ENCODE measurements at places on chromosomes 3 and 15.

DNA sequence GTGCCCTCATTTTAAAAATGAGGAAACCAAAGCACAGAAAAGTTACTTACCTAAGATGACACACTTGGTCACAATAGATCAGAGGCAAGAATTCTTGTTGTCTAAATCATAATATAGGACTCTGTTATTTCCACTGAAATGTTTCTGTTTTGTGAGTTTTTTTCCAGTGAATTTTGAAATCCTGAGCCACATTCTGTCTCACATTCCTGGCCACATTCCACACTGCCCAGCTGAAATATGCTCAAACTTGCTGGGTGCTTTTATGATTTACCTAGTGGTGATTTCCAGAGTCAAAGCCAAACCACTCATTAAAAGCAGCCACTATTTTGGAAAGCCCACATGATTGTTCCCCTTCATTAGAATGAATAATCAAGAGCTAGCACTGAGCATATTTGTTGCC, 82.3 kb upstream of the NPHP3 start:
- no peak for DNase-seq

DNA sequence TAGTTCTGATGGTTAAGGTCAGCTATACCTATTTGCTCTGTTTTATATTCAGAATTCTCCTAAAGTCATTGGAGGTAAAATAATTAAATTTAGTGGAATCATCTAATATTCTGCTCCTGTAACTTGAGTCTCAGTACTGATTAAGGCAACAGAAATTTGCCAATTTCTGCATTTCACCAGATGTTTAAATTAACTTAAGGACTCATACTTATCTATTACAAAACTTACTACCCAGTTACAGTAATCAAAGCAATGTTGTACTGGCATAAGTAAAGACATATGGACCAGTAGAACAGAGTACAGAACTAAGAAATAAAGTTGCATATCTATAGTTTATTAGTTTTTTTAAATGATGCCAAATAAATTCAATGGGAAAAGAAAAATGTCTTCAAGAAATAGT, 1043.8 kb downstream of the OTOL1 start:
- DNase-seq, result no peak

DNA sequence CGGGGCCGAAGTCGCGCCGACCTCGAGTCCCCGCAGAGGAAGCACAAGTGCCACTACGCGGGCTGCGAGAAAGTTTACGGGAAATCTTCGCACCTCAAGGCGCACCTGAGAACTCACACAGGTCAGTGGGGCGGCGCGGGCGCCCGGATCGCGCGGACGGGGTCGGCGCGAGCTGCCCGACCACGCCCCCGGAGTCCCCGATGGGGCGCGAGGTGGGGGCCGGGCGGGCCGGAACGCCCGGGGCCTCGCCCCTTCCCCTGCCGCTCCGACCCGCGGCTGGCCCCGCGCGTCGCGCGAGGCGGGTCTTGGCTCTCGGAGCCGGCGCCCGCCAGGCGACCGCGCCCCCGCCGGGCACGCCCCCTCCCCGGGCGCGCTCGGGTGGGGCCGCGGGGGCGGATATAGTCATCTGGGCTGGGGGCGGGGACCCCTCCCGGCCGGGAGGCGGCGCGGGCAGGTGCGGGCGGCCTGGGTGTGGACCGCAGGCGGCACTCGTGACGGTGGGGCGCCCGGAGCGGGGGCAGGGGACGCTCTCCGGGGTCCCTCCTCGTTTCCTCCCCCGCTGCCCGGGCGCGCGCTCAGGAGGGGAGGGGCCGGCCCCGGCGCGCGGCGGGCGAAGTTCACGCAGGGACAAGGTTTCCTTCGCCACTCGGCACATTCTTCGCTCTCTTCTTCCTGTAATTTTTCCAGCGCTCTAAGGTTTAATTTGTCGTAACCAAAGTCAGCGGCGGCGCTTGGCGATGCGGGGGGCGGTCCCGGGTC, 1.2 kb downstream of the KLF13 start:
- DNase-seq, result no peak

- no peak for DNase-seq
These were observed 2.7 kb downstream of the UPK1B start for GRCh38 chr3:119175872-119176756.

DNA sequence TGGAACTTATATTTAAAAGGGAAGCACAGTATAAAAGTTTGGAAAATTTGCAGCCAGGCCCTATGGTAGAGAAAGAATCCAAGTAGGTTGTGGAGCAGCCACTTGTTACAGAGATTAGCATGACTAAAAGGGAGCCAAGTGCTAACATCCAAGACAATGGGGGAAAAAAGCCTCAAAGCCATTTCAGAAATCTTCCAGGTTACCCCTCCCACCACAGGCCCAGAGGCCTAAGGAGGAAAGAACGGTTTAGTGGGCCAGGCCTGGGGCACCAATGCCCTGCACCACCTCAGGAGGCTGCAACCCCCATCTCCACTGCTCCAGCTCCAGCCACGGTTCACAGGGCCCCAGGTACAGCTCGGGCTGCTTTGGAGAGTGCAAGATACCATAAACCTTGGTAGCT, 69.9 kb downstream of the IGF2BP2 start:
- no peak for DNase-seq

DNA sequence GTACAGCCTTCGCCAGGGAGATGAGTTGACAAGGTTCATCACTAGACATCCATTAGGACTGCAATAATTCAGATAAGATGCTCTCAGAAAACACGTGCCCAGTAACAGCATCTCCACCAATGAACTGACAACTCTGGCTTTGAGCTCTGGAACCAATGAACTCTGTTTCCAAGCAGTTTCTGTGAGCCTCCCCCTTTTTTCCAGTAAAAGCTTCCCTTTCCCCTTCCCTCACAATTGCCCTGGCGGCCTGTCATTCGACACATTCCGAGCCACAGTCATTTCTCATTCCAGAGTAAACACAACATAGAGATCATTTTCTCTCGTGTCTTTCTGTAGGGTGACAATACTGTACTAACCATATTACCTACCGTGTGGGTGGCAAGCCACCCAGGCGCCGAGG, 3.6 kb downstream of the PLA2G4D start:
- no peak for DNase-seq

DNA sequence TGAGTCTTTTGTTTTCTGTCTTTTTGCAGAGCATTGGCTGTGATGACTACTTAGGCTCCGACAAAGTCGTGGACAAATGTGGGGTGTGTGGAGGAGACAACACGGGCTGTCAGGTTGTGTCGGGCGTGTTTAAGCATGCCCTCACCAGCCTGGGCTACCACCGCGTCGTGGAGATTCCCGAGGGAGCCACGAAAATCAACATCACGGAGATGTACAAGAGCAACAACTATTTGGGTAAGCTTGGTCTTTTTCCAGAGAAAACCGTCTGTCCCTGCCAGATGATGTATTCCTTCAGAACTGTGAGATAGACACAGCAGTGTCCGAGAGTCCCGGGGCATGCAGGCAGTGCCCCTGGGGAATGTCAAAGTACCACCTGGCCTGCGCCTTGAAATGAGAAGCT, 149.9 kb upstream of the NR2E3 start:
- DNase-seq, result no peak

GRCh38 chr15:79978260-79978654, 7.3 kb upstream of the BCL2A1 start:
- DNase-seq, result no peak

GRCh38 chr3:66506154-66506553, 5.3 kb upstream of the LRIG1 start:
- DNase-seq, result no peak

GRCh38 chr15:63350178-63350621, 31.4 kb downstream of the CA12 start:
- DNase-seq, result no peak

DNA sequence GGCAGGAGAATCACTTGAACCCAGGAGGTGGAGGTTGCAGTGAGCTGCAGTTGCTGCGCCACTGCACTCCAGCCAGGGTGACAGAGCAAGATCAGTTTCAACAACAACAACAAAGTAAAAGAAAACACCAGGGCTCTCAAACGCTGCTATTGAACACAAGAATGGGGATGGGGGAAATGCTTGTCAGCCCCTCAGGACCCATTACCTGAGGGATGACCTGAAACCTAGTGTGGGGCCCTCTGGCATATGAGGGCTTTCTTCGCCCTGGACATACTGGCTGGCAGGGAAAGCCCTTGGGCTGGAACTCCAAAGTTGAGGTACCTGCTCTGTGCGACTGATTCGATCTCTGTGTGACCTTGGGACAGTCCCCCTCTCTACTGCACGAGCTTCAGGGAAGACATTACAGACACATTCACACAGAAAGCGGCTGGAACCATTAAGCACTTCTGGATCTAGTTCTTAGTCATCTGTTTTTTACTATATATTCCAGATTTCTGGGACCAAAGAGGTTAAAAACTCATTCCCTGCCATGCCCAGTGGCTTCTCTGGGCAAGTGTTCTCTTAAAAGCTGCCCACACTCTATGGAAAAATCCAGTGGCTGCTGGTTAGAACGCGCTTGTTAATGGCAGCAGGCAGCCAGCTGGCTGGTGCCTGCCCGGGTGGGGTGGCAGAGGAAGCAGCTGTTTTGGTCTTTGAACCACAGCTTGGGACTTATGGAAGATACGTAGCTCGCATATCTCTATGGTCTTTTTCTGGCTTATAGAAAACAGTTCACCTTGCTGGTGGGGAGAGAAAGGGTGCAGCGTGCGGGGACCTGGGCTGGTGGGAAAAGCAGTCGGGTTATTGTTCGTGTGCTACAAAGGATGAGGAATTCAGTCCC, 57.2 kb downstream of the ATP1B3 start:
- DNase-seq, result no peak

GRCh38 chr3:12267376-12268030, 21.4 kb upstream of the PPARG start:
- DNase-seq, result no peak

DNA sequence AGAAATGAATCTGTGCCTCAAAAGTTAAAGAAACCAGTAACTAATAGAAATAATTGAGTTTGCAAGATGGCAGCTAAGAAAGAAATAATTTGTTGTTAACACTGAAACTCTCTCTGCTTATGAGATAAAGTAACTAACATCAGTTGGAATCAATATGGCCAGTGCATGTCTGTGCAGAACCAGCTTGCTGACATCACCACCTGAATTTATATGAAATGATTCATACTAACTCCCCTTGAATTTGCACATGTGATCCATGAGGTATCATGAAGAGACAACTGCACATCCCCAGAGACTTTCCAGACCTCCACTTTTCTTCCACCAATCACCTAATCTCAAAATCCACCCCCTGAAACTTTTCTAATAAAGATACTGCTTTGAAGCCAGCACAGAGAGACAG, 10.3 kb upstream of the SLC25A38 start:
- DNase-seq, result no peak

- no peak for DNase-seq
These were observed 297.1 kb upstream of the MEIS2 start for GRCh38 chr15:37397266-37398022.

DNA sequence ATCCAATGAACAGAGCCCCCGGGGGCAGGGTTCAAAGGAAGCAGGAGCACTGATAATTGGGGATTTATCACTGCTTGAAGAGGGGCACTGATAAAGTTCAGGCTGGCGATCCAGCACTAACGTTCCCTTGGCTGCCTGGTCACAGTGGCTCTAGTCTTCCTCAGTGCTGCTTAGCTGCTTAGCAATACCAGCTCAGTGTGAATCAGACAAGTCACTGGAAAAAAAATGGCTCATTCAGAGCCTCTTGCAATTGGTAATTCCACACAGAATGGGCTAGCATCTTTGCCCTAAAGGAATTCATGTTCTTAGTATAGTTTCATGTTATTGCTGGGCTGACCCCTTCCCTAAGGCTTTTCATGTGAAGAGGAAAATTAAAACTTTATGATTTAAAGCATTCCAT, 95.7 kb upstream of the SLC2A2 start:
- DNase-seq, result no peak

GRCh38 chr3:156388497-156389448, 166.1 kb downstream of the SSR3 start:
- no peak for DNase-seq

DNA sequence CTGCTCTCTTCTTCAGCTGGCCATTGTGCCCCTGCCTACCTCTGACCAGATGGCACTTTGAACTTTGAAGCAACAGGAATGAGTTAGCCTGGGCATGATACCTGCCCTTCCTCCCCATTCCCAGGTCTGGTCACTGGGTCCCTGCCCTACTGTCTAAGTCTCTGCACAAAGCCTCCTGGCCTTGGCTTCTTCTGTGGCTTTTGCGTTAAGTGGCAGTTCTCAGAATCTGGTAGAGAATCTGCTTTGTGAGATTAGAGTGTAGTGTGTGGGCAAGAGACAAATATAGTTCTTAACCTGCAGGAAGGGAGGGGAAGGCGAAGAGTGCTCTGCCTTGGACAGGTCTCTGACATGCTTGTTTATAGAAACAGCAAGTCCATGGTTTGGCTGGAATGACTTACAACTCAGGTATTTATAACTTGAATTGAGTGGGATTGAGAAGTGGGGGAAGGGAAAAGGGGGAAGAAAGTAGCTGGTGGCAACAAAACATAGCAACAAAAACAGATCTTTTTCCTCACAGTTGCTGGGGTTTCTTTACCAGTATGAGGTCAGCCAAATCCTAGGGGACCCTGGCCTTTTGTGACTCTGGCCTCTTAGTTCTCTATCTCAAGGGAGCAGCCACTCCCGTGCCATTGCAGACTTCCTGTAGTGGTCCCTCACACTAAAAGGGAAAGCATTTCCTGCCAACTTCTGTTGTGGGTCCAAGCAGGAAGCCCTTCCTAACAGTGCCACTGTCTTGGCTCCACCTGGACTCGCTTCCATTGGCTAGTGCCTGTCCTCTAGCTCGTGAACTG, 16.7 kb downstream of the MAPKBP1 start:
- no peak for DNase-seq

DNA sequence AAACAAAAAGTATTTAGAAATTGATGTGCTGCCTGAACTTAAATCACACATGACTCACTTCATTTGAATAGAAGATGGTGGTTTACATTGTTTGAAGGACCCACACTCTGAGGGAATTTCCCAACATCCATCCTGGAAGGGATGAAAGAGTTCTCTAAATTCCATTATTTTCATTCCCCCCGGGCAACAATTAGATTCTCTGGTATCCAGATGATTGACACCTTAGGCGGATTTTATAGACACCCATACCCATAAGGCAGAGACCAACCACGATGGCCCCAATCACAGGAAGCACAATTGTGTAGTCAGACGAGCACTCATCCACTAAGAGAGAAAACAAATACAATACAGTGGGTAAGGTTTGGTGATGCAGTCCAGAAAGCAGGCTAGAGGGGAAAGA, 24.6 kb upstream of the MCCC1 start:
- no peak for DNase-seq

- no peak for DNase-seq
These were observed 439.4 kb upstream of the RBMS3 start for GRCh38 chr3:28841441-28841840.

GRCh38 chr3:148366743-148367410, 330.8 kb upstream of the AGTR1 start:
- DNase-seq, result no peak

- DNase-seq, result no peak
These were observed 189.8 kb upstream of the ATP11B start for GRCh38 chr3:182603501-182603900.
